Iris pigment epithelial cell (primary cell): ENCODE measurements at places on chromosomes 13 and 19.
A peak's percentile ranks its signal among the peaks of the same experiment; 100 is the strongest.

- no peak for DNase-seq
These were observed 49.3 kb downstream of the NDFIP2 start for GRCh38 chr13:79530270-79530669.

- no peak for DNase-seq
These were observed 24.9 kb upstream of the AMER2 start for GRCh38 chr13:25196971-25197370.

DNA sequence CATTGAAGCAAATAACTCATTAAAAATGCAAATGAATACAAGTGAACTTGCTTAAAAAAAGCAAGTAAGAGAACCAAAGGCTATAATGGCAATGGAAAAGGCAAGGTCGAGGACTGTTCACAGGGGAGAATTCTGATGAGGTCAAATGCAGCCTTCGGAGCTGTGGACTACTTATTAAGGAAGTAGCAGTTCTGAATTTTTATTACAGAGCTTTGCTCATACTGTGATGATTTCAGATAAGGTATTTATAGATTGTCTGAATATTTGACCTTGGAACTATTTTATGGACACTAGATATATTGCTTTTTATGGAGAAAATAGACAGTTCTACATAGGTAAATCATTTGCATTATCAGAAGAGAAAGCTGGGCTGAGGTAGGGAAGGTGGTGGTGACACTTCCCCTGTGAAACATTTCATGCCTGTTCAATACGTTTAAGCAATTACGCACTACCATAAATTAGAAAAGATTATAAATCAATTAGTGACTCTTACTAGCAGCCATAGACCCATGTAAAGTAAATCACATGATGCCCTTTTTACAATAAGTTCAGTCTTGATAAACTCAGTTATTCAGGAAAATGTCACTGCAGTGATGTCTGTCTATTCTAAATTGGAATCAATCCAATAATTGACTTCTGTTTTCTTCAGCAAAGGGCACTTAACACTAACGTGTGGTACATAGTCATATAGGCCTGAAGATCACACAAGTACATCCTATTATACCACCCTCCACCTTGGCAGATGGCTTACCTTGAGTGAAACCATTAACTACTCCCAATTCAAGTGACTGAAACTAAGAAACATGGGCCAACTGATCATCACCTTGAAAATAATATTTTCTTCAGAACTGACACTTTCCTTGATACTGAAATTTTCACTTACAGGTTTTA is 260.0 kb downstream of the KLF12 start:
- no peak for DNase-seq

- no peak for DNase-seq
These were observed 59.4 kb downstream of the CHST8 start for GRCh38 chr19:33681081-33681680.

DNA sequence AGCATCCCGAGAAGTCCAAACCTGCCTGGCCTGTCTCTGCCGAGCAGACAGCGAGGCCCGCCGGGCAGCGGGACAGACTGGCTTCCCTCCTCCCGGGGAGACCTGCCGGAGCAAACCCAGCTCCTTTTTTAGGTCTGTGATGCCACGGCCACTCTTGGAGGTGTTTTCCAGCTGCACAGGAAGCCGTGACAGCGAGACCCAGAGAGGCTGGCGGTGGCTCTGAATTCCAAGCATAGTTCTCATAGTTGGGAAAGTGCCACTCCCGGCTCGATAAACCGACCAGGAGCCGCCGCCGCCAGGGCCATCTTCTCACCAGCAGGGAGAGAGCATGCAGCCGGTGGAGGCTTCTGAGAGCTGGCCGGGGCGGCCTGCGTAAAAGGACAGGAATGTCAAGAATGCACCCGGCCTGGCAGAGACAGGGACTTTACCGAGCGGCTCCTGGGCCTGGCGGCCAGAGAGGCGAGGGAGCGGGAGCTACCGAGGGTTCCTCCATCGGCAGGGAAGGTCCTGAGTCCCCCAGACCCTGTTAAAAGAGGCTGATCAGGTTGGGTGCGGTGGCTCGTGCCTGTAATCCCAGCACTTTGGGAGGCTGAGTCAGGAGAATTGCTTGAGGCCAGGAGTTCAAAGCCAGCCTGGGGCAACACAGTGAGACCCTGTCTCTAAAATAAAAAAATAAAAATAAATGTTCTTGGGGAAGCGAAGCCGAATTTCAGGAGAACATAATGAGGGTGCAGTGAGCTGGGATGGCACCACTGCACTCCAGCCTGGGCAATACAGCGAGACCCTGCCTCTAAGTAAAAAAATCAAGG is 64.9 kb downstream of the GADD45B start:
- peak; percentile 99 for DNase-seq

DNA sequence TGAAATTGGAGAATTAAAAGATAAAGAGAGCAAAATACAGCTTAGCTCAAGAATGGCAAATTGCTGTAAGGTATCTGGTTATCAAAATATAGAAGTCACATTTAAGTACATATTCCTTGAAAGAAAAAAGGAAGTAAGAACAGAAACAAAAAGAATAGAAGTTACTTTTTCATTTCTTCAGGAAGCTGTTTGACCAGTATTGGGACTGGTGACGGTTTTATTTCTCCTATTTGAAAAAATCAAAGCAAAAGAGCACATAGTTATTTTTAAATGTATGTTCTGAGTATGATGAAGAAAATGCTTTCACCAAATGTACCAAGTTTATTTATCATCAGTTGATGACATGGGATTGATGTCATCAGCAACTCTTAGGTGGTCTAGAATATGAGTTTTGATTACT is 83.1 kb upstream of the OXGR1 start:
- no peak for DNase-seq

- peak; percentile 3 for DNase-seq
These were observed 36.5 kb downstream of the TDRD3 start for GRCh38 chr13:60433505-60433904.

GRCh38 chr13:27619728-27620376 is 477 bp downstream of the LNX2 start:
- peak; percentile 38 for DNase-seq

- DNase-seq, result no peak
These were observed 104.6 kb upstream of the GJB6 start for GRCh38 chr13:20336761-20337160.

GRCh38 chr19:35135389-35135909 is 590 bp upstream of the LGI4 start:
- DNase-seq, result peak; percentile 54

DNA sequence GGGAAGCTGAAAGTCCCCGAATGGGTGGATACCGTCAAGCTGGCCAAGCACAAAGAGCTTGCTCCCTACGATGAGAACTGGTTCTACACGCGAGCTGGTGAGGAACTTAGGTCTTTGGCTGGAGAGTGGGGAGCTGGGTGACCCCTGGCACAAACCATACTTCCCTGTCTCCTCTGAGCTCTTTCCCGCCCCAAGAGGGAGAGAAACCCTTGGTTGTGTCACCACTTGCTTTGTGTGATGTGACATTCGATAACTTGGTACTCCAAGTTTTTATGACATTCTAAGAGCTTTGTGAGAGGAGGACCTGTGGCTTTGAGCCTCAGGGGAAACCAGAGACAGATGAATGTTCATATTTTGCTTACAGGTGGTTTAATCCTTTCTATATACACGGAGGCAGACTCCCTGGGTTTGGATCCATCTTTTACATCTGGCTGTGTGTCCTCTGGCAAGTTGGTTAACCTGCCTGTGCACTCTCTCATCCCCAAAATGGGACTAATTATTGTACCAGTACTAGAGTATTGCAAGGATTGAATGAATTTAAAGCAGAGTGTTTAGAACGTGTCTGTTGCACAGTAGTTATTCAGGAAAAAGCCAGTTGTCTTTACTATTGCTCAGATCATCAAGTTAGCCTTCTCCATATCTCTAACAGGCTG is 1.2 kb downstream of the RPS19 start:
- DNase-seq, result no peak

DNA sequence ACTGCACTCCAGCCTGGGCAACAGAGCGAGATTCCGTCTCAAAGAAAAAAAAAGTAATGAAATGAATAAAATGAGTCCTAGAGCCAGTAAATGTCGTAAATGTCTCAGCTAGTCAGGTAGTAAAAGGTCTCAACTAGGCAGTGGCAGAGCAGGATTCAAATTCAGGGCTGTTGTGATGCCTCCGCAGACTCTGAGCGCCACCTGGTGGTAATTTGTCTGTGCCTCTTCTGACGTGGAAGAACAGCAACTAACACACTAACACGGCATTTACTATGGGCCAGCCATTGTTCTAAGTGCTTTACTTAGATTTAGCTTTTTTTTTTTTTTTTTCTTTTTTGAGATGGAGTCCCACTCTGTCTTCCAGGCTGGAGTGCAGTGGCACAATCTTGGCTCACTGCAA is 30.2 kb downstream of the CYP2F1 start:
- DNase-seq, result peak; percentile 82
